ENCODE measurements at places on chromosomes 3 and 15.

DNA sequence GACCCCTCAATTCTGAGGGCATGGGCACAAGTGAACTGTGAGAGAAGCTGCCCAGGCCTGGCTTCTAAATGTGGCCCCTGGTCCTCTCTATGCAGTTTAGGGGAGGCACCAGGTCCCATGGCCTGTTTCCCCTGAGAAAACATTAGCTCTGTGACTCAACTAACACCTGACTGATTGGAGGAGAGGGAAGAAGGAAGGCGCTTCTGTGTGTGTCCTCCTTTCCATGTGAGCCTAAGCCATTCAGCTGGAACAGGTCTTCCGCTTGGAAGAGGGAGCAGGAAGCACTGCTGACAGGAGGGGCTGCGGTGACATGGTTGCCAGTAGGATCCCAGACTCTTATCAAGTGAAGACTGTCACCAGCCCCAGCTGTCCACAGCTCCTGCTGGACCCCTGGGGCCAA lies 79.5 kb downstream of the MYLK start:
- DNase-seq: no peak

DNA sequence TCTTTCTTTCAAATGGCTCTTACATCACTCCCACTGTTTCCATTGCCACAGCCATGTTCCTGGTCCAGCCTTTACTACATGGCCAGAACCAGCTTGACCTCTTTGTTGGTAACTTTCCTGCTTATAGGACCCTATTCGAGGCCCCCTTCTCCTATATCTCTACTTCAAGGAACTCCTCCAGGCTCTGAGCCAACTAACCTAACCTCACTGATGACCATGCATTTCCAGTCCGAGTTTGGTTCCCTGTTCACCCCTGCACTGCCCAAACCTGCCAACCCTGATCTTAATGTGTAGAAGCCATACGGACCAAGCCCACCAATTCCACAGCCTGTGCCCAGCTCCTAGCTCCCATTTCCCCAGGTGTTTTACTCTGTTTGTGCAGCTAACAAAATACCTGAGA lies 38.4 kb upstream of the TIPARP start:
- no peak for DNase-seq

- no peak for DNase-seq
These were observed 514.6 kb upstream of the CNTN3 start for GRCh38 chr3:75129101-75129500.

- no peak for DNase-seq
These were observed 20.5 kb downstream of the FAM240A start for GRCh38 chr3:46632792-46633191.

DNA sequence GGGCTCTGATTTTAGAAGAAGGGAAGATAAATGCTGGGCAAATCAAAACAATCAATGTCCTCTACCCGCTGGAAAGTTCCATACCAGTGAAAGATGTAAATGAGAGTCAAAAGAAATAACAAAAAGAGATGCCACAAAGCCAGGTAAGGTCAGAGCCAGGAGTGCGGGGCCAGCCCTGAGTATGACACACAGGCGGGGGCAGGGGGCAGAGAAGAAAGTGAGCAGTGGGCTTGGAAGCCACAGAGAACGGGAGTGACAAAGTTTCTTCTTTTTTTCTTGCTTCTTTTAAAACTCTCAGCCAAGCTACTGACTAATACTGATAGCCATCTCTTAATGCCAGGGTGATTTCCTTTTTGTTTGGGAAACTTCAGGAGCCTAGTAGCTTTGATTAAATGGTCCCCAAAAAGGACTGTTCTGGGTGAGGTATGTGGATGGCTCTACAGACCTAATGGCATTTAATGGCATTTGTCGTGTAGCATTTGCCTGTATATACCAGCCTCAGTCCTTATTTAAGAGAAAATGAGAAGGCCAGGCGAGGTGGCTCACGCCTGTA lies 23.1 kb upstream of the TSEN2 start:
- DNase-seq: no peak
